ENCODE measurements at places on chromosomes 6 and 20. TPM values are rescaled to one million over a fixed set of nuclear protein-coding genes. Genes with fewer than 3 reads are reported as not detected.

- no peaks in the 10 kb centered on the region for H3K27me3 ChIP-seq
- H3K4me1 ChIP-seq = peaks cover 3% of the 10 kb centered on the region
- no peak overlapping the region for H3K4me3 ChIP-seq
- H3K27ac ChIP-seq = no peak overlapping the region
- no peak for DNase-seq
These were observed 4.8 kb downstream of the HELZ2 start for GRCh38 chr20:63568986-63569949.

DNA sequence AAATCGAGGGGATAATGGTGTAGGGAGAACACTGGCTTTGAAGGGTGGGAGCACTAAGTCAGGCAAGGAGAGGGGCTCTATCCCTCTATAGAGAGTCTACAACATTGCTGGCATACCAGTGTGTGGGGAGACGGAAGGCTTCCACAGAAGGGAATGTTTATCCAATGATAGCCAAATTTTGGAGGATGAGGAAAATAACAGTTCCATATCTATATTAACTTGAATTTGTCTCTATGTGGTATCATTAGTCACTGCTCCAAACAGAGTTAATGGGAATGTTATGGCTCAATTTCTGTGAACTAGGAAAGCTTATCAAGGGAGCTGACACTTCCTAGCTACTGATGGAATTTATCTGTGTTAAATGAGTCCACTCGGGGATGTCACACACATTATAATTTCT is 208.9 kb upstream of the PHACTR1 start:
- no peaks in the 10 kb centered on the region for H3K27me3 ChIP-seq
- H3K36me3 ChIP-seq = no peaks in the 10 kb centered on the region
- H3K27ac ChIP-seq = peak overlapping the region; percentile 38
- no peak for DNase-seq

The NR2E1 gene
- not detected for total RNA-seq

The MEI4 gene
- not detected for total RNA-seq

The ARG1 gene
- total RNA-seq = not detected

The LKAAEAR1 gene
- total RNA-seq = 0.55 TPM

All from chondrocyte (in vitro differentiated cells).